Stimulated activated CD4-positive, alpha-beta T cell treated with anti-CD3 and anti-CD28 coated beads, Interleukin-15, amount 100 ng/mL, for 1 hour (primary cell): ENCODE measurements at places on chromosomes 6 and 20.

DNA sequence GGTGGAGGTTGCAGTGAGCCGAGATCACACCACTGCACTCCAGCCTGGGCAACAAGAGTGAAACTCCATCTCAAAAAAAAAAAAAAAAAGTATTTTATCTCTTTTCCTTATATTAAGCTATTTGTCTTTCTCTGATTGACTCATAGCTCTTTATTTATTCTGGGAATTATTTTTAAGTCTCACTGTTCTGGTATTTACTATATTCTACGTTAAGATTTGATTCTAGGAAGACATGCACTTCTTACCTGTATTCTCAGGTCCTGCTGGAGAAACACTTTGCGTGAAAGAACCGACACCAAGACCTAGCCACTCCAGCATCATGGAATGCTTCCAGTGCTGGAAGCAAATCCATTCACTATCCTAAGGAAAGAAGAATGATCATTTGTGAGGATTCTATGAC lies 17.6 kb downstream of the ZNFX1 start:
- DNase-seq: no peak

- no peak for DNase-seq
These were observed 139.2 kb upstream of the ECI2 start for GRCh38 chr6:4274382-4275082.

GRCh38 chr20:44231193-44231592 lies 15.9 kb upstream of the GDAP1L1 start:
- DNase-seq: no peak

- no peak for DNase-seq
These were observed 30.3 kb upstream of the MOCS1 start for GRCh38 chr6:39964530-39964929.

GRCh38 chr6:34834789-34835518 lies 43.1 kb downstream of the BLTP3A start:
- no peak for DNase-seq

DNA sequence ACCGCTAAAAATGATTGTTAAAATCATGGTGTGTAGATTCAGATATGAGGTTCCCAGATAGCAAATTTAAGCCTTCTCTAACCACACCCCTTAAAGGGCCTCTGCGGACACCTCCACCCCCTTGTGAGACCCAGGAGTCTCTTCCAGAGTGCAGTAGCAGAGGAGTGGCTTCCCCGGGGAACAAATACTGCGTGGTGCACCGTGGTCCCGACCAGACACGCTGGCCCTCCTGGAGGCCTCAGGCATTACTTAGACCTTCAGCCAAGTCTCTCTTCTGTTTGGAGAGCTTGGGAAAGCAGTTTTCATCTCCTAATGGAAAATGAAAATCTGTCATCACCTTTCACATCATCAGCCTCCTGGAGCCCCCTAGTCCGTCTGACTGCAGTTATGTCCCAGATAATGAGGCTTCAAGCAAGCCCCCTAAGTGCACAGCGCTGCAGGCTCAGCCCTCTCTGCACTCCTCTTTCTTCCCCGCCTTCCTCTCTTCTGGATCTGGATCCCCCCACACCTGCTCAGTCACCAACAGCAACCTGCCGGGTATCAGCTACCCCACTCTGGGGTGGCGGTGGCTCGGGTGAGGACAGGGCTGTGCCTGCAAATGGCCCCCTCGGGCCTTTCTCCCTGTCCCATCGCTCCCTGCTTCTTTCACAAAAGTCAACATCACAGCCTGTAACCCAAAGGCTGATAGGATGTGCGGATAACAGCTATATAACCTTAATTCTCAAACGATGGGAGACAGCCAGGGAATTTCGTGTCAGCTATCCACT lies 58.8 kb upstream of the TAGAP start:
- DNase-seq: no peak

DNA sequence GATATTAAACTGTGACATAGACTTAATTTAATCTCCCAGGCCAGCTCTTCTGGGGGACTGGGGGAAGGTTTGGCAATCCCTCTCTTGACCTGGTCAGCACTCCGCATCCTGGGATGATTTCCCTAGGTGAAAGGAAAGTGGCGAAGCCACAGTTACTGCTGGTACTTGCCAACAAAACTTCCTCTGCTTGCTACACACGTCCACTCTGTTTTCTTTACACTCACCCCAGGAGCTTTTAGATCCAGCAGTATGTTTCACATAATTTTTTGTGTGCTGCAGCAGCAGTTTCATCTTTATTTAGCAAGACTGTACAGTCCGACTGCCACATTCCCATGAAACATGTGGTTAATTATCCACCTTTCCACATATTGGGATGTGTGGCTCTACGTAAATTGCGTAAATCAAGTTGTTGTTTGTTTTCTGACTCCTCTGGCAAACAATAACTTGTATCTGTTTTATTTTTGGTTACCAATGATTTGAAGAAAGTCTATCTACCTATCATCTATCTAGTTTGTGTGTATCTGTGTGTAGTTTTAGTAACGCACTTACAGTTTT lies 284.0 kb downstream of the PHF3 start:
- no peak for DNase-seq

- no peak for DNase-seq
These were observed 1.1 kb upstream of the ZBTB46 start for GRCh38 chr20:63831993-63832686.

DNA sequence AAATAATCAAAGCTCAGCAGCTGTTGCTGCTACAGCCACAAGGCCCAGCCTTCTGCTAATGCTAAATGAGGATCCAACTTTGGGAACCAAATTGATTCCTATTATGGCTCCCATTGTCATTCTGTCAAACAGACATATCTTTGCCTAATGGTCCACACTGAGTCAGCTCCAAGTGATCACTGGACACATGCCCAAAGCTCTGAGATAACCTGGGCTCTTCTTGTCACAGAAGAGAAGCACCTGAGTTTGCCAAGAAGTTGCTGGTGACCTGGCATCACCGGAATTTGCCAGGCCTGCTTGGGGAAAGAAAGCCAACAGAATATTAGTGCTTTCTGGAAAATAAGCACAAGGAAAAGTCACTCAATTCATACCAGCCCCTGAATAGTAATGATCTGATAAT lies 5.8 kb downstream of the TNFRSF21 start:
- no peak for DNase-seq

- DNase-seq: no peak
These were observed 537.6 kb upstream of the NOX3 start for GRCh38 chr6:155993240-155993639.

DNA sequence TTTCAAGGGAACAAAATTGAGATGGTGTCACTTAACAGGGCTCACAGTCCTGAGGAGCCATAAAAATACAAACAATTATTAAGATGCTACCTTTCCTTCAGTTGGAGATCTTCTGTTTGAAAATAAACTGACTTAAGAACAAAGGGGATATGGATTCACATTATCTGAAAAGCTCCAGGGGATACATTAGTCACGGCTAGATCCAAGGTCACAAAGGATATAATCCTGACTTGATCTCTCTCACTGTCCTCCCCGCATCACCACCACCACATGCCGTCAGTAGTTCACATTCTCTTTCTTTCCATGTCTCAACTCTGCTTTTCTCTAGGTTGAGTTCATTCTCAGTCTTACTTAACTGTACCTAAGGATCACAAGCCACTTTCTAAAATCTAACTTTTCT lies 530.4 kb upstream of the MARCKS start:
- no peak for DNase-seq

DNA sequence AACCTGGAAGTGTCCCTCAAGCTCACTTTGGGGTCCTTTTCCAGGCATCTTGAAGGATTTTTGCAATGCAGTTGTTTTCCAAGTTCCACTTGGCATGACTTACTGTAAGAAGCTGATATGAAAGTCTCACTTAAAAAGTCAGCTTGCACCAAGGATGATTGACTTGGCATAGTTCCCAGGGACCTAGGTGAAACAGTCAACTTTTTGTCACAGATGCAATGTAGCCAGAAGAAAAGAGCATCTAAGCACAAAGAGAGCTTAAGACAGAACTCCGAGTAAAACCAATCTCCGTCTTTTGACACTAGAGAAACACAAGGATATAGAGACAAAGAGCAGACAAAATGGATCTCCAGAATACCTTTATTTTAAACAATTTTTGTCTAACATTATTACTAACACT lies 2.6 kb upstream of the ZSCAN12 start:
- no peak for DNase-seq

GRCh38 chr6:66048684-66049474 lies 341.9 kb upstream of the EYS start:
- DNase-seq: no peak

GRCh38 chr6:138966870-138967269 lies 21.2 kb downstream of the REPS1 start:
- no peak for DNase-seq

- no peak for DNase-seq
These were observed 52.4 kb upstream of the IPCEF1 start for GRCh38 chr6:154408891-154409500.

- DNase-seq: no peak
These were observed 7.5 kb downstream of the TRAF3IP2 start for GRCh38 chr6:111598181-111598580.

GRCh38 chr20:3865152-3865886 lies 18.7 kb downstream of the MAVS start:
- no peak for DNase-seq

DNA sequence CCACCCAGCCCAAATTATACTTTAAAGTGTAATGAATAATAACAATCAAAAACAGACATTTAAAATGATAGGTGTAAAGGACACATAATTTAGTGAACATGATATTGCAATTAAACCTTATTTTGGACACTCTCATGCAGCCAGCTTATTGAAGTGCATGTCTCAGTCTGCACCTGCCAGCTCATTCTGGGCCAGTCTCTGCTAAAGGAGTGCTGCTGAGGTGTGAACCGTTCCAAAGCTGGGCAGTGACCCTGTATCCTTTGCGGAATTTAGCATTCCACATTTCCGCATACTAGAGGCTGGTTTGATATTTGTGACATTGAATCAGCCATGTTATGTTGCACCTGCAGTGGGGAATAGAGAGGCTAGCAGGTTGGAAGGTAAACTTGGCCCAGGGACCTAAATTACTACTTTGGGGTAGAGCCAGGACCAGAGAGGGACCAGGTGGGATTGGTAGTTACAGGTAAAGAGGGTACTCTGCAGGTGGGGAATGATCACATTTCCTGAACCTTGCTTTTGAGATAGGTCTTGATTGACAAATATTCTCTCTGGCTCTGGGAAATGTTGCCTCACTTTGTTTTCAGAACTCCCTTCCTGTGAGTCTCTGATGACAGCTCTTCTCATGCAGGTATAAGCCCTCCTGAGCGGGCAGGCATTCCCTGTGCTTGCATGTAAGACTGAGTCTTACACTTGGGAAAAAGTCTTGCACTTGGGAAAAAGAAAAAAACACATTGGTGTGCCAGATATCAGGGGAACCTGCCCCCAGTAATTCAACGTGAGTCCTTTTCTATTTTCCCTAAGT lies 26.2 kb downstream of the TULP4 start:
- DNase-seq: no peak

GRCh38 chr20:25081065-25081729 lies 744 bp downstream of the VSX1 start:
- DNase-seq: no peak

- no peak for DNase-seq
These were observed 129.4 kb downstream of the BCAS1 start for GRCh38 chr20:53940907-53941545.

GRCh38 chr6:139711804-139712585 lies 337.5 kb upstream of the CITED2 start:
- DNase-seq: no peak

GRCh38 chr6:149499066-149499465 lies 14.3 kb upstream of the ZC3H12D start:
- no peak for DNase-seq

DNA sequence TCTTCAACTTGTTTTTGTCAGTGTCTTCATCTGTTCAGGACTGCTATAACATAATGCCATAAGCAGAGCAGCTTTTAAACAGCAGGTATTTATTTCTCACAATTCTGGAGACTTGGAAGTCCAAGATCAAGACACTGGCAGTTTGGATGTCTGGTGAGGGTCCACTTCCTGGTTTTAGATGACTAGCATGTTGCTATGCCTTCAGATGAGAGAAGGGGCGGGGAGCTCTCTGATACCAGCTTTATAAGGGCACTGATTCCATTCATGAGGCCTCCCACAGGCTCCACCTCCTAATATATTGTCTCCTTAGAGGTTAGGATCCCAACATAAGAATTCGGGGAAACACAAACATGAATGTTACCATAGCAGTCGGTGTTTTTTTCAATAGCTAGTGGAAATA lies 52.9 kb downstream of the FAM83B start:
- DNase-seq: no peak

- no peak for DNase-seq
These were observed 151.3 kb downstream of the COL9A1 start for GRCh38 chr6:70151616-70152015.

DNA sequence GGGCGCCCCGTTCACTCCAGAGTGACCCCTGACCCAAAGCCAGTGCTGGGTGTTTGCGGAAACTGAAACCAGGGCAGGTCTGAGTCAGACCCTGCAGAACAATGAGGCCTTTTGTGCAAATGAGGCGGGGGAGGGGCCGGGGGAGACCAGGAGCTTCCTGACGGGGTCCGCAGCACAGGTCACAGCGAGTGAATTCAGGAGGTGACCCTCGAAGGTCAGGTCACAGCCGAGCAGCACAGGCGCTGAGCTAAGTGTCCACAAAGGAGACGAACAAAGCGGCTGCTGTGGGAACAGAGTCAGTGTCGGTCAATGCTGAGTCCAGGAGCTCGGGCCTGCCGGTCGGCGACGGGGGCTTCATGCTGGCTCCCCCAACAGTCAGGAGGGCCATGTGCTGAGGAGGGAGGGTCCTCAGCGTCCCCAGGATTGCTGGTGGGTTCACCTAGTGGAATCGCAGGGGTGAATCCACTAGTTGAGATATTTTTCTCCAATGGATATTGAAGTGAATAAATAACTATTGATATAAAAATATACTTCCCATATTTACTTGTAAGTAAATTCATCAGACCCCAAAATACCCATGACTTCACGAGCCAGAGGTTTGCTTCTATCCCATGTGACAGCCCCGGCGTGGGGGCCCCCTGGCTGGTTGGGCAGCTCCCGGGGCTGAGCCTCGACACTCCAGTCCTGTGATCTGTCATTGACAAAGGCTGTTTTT lies 188.4 kb upstream of the SULF2 start:
- no peak for DNase-seq

DNA sequence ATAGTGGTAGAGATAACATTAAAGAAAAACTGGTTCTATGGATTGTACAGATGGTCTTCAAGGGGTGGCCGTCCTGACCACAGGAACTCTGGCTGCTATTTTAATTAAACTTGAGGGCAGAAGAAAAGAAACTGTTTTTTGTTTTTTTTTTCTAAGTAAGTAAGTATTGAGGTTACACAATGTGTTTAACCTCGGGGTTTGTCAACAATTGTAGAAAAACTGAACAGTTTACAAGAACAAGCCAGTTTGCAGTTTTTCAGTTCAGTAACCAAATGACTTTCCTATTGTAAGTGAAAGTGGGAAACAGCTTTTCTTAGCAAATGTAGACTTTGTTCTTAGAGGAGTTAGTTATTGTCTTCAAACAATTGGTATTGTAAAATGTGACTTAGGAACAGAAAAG lies 77.0 kb downstream of the PLCB1 start:
- DNase-seq: no peak

DNA sequence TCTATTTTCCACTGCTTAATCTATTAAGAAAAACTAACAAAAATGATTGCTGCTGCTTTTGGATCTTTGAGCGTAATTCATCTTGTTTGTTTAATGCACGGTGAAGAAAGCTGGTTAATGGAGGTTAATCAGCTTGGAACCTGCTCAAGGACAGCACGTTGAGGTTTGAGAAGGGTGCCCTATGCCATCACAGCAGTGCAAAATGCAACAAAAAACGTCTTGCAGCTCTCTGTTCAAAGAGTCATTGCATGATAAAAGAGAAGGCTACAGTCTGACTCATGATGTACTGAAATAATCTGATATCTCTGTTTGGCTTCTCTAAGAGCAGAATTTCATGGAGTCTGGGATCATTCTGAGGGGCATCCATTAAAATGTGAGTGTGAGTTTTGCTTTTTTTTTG lies 80.6 kb upstream of the PREP start:
- no peak for DNase-seq

GRCh38 chr6:12342664-12343063 lies 52.5 kb downstream of the EDN1 start:
- no peak for DNase-seq
